AG04449 (cell line): ENCODE measurements at places on chromosomes 13 and 19.

- no peak for DNase-seq
These were observed 19.5 kb downstream of the CCDC70 start for GRCh38 chr13:51881296-51881695.

DNA sequence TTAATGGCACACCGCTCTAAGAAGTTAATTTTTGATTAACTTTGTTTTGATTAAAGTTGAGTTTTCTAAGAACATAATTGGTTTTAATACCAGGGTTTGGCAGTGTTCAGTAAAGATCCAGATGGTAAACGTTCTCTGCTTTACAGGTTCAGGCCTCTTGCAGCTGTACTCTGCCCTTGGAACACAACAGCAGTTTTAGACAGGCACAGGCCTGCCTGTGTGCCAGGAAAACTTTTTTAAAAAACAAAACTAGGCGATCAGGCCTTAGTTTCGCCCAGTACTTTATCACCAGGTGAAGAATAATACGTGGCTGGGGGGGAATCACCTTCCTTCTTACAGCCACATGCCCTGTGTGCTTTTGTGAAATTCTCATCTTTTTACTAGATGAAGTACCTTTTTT lies 38.0 kb upstream of the TEX29 start:
- no peak for DNase-seq

DNA sequence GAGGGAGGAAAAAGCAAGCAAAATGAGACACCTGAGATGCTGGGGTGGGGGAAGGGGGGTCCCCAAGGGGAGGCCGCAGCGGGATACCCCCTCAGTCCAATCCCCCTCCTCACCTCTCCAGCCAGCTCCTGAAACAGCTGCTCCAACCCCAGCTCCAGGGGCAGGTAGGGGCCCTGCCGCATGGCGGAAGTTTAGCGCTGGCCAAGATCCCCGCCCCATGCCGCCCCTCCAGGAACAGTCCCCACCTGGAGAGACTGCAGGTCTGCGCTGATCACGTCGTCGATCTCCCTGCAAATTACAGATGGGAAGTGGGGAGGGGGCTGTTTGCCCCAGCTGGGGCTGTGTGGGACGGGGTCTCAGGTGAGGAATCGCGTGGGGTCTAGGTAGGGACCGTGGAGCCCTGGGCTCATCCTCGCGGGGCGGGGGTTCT lies 9.0 kb downstream of the CAPN12 start:
- DNase-seq: no peak

GRCh38 chr19:2511991-2512390 lies 36.1 kb downstream of the GADD45B start:
- DNase-seq: no peak

GRCh38 chr19:13441810-13442512 lies 64.3 kb downstream of the CACNA1A start:
- DNase-seq: no peak

DNA sequence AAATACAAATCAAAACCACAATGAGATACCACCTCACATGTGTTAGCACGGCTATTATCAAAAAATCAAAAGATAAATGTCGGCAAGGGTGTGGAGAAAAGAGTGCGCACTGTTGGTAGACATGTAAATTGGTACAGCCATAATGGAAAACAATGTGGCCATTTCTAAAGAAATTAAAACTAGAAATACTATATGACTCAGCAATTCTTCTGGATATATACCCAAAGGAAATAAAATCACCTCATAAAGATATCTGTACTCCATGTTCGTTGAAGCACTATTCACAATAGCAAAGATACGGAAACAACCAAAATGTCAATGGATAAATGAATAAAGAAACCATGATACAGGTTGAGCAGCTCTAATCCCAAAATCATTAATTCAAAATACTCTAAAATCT lies 30.8 kb downstream of the VWA8 start:
- no peak for DNase-seq

GRCh38 chr13:26602783-26603182 lies 45.3 kb downstream of the WASF3 start:
- DNase-seq: no peak

DNA sequence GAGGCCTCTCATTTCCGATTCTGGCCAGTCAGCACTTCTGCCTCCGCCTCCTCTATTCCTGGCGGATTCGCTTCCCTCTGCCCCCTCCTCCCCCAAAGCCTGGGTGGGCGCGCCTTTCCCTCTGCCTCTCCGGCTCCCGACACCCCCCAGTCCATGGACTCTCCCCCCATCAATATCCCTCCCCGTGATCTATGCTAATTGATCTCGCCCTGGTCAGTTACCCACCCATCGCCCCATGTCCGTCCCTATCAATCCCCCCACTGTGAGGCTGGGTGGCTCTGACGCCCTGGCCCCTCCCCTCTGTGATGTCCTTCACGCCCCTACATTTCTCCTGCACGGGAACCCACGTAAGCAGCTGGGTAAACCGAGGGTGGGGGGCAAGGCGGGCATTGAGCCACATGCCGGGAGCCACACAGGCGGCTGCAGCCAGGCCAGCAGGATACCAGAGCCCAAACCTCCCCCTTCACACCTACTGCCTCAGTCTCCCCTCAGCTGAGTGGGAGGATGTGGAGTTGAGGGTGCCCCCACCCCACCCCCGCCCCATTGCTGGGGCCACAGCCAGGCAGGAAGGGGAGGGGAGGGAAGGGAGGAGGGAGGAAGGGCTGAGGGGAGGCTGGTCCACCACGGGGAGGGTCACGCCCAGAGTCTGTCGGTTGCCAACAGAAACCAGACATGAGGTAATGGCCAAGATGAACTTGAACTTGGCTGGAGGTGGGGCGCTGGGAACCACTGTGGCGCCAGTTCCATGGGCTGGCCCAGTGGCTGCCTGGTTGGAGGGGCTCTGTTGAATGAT lies 21.0 kb downstream of the SMIM24 start:
- DNase-seq: peak; percentile 40

GRCh38 chr13:49000247-49000646 lies 24.5 kb downstream of the FNDC3A start:
- no peak for DNase-seq

GRCh38 chr19:55188625-55189024 lies 8.5 kb upstream of the SYT5 start:
- no peak for DNase-seq

GRCh38 chr19:46384396-46384795 lies 29.0 kb downstream of the CCDC8 start:
- no peak for DNase-seq

- peak; percentile 21 for DNase-seq
These were observed 326.1 kb upstream of the TSHZ3 start for GRCh38 chr19:31675193-31675913.

- no peak for DNase-seq
These were observed 9.4 kb downstream of the IFNL2 start for GRCh38 chr19:39277598-39277997.

DNA sequence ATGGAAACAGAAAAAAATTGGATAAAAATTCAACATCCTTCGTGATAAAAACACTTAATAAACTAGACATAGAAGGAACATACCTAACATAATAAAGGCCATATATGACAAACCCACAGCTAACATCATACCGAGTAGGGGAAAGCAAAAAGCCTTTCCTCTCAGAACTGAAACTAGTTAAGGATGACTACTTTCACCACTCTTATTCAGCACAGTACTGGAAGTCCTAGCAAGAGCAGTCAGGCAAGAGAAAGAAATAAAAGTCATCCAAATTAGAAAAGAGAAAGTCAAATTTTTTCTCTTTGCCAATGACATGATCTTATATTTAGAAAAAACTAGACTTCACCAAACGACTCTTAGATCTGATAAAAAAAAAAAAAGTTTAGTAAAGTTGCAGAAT lies 25.8 kb upstream of the SLC7A9 start:
- no peak for DNase-seq

GRCh38 chr19:55579766-55580621 lies 654 bp downstream of the ZNF579 start:
- no peak for DNase-seq

GRCh38 chr19:7440188-7440975 lies 48.5 kb downstream of the PEX11G start:
- no peak for DNase-seq

- no peak for DNase-seq
These were observed 8.0 kb downstream of the IL17D start for GRCh38 chr13:20711301-20712044.

DNA sequence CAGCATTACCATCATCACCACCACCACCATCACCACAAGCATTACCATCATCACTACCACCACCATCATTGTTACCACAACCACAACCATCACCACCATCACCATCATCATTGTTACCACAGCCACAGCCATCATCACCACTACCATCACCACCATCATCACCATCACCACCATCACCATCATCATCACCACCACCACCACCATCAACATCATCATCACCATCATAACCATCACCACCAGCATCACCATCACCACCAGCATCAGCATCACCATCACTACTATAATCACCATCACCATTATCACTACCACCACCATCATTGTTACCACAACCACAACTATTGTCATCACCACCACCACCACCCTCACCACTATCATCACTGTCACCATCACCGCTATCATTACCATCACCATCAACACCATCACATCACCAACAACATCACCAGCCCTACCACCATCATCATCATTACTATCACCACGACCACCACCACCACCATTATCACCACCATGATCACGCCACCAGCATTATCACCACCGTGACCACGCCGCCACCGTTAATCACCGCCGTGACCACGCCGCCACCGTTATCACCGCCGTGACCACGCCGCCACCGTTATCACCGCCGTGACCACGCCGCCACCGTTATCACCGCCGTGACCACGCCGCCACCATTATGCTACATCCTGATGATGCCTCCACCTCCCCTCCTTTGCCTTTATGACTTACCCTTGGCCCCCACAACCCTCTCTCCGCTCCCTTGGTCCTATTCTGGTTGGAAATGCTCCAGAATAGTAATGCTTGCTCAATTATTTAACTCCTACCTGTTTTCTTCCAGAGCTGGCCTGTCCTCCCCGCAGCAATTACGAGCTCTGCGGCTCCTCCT lies 10.0 kb upstream of the FXYD3 start:
- no peak for DNase-seq

DNA sequence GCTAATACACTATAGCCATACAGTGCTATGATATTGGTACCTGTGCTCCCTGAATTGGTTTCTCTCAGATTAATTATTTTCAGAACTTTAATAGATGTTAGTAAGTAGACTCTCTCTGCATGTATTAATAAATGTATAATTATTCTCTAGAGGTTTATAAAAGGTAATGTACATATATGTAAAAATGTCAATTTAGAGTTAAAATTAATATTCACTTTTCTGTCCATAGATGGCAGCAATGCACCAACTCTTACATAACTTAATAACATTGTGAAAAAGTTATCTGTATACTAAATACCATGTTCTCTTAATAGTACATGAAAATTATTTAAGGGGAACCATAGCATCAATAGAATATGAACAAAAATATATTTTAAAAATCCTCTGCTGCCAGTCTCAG lies 515.0 kb upstream of the KLHL1 start:
- no peak for DNase-seq

GRCh38 chr13:52926971-52927370 lies 78.5 kb upstream of the PCDH8 start:
- no peak for DNase-seq

DNA sequence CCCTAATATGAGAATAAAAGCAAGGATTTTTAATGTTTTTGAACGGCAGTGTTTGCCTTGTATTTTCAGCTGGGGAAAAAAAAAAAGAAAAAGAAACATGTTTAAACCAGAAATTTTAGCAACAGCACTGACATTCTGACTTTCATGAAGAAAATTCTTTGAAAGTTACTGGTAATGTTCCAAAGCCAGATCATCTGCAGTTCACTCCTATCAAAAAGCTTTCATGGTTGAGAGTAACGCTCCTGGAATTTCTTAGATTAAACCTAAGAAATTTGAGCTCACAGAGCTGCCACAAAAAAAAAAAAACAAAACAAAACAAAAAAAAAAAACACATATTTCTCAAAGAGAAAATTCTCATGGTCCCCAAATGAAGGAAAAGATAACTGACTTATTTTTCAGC lies 1106.7 kb downstream of the EFNB2 start:
- no peak for DNase-seq

DNA sequence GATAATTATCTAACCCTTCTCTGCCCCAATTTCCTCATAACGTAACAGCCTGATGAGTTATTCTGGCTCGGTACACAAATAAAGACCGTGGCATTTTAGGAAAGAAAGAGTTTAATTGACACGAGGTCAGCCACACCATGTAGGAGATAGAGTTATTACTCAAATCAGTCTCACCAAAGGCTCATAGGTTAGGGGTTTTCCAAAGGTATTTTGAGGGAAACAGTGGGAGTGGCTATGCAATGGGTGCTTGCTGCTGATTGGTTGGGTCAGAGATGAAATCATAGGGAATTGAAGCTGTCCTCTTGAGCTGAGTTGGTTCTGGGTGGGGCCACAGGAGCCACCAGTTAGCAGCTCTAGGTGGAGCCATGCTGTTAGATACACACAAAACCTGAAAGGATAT lies 137.5 kb downstream of the FREM2 start:
- DNase-seq: no peak

DNA sequence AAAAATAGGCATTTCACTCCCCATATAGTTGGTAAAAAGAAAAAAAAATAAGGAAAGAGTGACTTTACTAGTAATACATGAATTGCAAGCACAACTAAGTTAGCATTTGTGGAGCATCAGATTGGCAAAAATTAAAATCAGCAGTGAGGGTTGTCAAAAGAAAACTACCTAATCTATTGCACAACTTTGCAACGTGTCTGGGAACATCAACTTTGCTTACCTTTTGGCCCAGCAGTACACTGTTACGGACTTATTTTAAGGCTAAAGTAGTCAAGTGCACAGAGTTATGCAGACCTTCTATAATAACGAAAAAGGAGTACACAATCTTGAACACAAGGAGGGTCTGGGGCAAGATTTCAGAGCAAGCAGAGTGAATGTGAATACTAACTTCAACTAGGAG lies 102.6 kb downstream of the MIPEP start:
- no peak for DNase-seq

DNA sequence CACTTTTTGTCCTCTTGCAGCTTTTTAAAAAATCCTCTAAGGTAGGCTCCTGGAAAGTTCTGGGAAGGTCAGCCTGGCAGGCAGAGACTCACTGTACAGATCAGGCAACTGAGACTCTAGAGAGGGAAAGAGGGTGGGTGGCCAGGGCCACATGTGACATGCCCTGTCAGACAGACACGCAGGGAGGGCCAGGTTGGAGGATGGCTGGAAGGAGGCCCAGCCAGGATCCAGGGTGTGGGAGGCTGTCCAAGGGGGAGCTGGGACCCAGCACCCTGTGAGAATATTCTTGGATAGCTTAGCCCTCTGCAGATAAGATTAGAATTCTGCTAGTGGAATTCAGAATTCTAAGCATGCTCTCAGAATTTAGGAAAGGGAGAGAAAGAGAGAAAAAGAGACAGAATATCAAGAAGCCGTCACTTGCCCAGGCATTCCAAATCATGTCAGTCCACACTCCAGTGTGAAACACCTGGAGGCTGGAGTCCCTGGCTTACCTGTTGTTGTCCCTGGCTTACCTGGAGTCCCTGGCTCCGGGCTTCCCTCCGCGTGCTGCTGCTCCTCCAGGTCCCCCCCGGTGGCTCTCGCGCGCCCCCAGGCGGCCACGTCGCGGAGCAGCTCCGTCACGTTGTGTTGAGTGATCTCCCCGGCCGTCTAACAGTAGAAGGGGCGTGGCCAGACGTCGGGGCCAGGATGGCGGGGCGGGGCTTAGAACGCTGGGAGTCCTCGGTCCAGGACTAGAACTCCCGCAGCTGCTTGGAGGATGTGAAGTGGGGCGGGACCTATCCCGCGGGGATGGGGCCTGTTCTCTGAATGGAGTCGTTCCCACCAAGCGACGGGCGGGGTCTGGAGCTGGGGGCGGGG lies 2.8 kb upstream of the TNNI3 start:
- DNase-seq: no peak
